ENCODE measurements at places on chromosomes 11 and 22. TPM values are rescaled to one million over a fixed set of nuclear protein-coding genes. Genes with fewer than 3 reads are reported as not detected.

DNA sequence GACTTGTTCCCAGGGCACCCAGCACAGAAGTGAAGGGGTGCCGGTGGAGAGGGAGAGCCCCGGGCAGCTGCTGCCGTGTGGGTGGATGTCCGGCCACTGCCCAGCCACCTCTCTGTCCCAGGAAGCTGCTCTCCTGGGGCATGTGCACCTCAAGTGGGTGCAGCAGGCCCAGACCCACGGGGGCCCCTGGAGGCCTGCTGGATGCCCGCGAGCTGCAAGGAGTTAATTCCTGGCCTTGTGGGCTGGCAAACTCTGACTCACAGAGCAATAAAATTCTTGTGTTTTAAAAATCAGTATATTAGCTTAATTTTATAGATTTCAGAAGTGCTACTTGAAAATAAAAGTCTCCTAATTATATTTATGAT, 37.4 kb upstream of the KCNQ1OT1 start:
- no peak for DNase-seq

- DNase-seq, result peak; percentile 18
These were observed 227.1 kb downstream of the CEP164 start for GRCh38 chr11:117554601-117555333.

DNA sequence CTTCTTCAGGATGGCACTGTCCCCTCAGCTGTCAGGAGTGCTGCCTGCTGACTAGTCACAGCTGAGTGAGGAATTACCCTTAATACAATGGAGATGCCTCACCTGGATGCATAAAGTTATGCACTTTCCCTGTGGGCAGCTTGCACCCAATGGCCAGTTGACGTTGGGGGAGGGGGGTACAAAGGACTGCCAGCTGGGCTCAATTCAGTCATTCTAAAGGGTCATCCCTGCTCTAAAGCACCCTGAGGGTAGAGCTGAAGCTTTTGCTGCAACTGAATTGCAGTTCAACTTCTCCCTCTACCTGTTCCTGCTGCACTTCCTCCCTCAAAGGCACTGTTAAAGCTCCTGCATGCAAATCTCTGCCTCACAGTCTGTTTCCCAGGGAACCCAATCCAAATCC, 147.8 kb upstream of the SESN3 start:
- DNase-seq, result no peak

GRCh38 chr11:88950975-88951374, 114.8 kb downstream of the GRM5 start:
- DNase-seq, result no peak

DNA sequence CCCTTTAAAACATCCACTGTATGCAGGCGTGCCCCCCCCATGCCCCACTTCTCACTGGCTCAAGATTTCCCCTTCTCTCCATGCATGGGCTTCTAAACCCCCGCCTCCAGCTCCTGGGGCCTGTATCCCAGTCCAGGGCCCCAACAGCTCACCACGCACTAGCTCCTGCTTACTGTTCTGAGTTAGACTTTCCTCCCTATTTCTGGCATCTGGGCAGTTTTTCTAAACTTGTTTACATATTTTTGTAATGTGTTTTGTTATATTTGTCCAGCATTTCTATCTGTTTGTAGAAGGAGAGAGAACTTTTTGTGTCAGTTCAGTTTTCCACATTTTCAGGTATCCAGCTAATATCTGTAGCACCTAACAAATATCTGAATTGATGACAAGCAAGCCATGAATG, 178.5 kb downstream of the SPON1 start:
- no peak for DNase-seq

GRCh38 chr11:125214601-125215565, 50.3 kb downstream of the PKNOX2 start:
- DNase-seq, result peak; percentile 59

GRCh38 chr11:95768521-95768920, 21.1 kb downstream of the FAM76B start:
- no peak for DNase-seq

DNA sequence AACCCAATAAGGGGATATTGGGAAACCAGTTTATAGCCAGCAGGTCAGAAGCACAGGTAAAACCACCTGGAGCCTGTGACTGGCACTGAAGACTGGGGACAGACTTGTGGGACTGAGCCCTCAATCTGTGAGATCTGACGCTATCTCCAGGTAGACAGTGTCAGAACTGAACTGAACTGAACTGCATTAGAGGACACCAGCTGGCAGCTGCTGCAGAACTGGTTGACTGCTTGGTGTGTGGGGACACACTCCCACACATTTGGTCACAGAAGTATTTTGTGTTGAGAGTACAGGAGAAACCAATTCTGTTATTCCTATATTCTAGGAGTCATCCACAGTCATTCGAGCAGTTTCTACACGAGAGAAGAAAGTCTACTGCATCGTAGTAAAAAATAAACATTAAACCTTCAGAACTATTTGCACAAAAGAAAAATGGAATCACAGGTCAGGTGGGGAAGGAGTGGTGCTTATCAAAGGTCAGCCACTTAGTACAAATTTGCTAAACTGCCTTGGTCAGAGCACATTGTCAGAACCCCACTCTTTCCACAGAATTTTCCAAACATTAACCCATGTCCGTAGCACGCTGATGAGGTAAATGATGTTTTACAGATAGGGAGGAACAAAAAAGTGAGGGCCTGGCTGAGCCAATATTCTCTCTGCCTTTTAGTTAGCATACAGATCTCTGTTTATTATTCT, 77.2 kb downstream of the SIK3 start:
- DNase-seq, result no peak

DNA sequence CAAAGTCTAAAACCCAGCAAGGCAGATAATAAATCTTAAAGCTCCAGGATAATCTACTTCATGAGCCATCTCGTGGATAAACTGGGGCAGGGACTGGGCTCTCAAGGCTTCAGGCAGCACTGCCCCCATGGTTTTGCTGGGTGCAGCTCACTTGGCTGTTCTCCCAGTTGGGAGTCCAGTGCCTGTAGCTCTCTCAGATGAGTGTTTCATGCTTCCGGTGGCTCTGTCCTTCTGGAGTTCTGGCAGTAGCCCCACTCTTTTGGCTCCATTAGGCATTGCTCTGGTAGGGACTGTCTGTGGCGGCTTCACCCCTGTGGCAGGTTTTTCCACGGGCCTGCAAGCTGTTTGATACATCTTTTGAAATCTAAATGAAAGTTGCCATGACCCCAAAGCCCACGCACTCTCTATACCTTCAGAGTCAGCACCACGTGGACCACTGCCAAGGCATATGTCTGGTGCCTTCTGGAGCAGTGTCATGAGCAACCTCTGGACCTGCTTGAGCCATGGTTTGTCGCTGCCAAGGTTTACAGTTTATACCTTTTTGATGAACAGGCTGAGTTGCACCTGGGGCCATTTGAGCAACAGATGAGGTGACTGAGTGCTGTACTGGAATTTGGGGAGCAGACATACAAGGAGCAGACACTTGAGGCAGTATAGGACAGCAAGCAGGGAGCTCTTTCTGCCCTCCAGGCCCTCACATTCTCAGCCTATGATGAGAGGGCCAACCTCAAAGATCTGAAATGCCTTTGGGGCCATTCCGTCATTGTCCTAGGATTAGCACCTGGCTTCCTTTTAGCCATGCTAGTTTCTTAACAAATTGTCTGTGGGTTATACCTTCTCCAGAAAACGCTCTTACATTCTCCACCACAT, 48.6 kb downstream of the MTNR1B start:
- DNase-seq, result no peak

DNA sequence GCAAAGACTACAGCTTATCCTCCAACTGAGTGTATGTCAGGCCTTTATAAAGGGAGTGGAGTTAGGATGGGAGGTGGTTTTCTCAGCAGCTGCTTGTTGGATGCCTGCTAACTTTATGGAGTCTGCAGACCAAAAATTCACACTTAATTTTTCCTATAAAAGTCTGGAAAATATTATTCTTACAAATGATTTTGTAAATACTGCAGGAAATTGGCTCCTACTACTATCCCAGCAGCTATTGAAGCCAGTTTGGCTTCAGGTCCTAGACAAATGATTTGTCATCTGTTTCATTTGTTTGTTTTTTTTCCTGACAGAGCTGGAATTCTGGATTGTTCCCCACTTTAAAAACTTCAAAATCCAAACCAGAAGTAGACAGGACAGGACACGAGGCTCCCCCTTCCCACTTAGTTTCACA, 292.5 kb downstream of the TMEM135 start:
- DNase-seq, result no peak

The MMP1 gene
- total RNA-seq, result 2.6 TPM

The PRR33 gene
- total RNA-seq, result not detected

The GLYAT gene
- not detected for total RNA-seq

The IFITM2 gene
- 1,216 TPM for total RNA-seq

The ASRGL1 gene
- 8.1 TPM for total RNA-seq

Measured in spleen (tissue), 13 donors.